ENCODE measurements at places on chromosomes 5 and 9. TPM values are rescaled to one million over a fixed set of nuclear protein-coding genes. Genes with fewer than 3 reads are reported as not detected.

TCOF1 gene
- 29.0 TPM for total RNA-seq

PCSK5 gene
- 36.4 TPM for total RNA-seq

PCDHB5 gene
- 2.4 TPM for total RNA-seq

TRIM7 gene
- total RNA-seq, result 3.4 TPM

SLC46A2 gene
- total RNA-seq, result not detected

SPINK6 gene
- total RNA-seq, result not detected

ANKRD18A gene
- total RNA-seq, result not detected

RASGRF2 gene
- total RNA-seq, result 12.1 TPM

C5orf58 gene
- total RNA-seq, result 0.68 TPM

JAKMIP2 gene
- 0.19 TPM for total RNA-seq

IL31RA gene
- not detected for total RNA-seq

ATG10 gene
- total RNA-seq, result 7.8 TPM

PDZD2 gene
- 91.4 TPM for total RNA-seq

FAM169A gene
- 0.17 TPM for total RNA-seq

SLC6A19 gene
- not detected for total RNA-seq

NR5A1 gene
- not detected for total RNA-seq

ZNF618 gene
- total RNA-seq, result 7.7 TPM

LAMC3 gene
- 1.3 TPM for total RNA-seq

TMEM171 gene
- not detected for total RNA-seq

KCNMB1 gene
- 1.0 TPM for total RNA-seq

PPIC gene
- total RNA-seq, result 34.1 TPM

DEPDC1B gene
- 1.8 TPM for total RNA-seq

SHOC1 gene
- total RNA-seq, result not detected

CATSPER3 gene
- total RNA-seq, result 0.98 TPM

DPYSL3 gene
- total RNA-seq, result 46.0 TPM

MCTP1 gene
- total RNA-seq, result 72.9 TPM

IFNA13 gene
- total RNA-seq, result not detected

GARIN3 gene
- not detected for total RNA-seq

SLC27A6 gene
- total RNA-seq, result not detected

SHB gene
- 5.7 TPM for total RNA-seq

CDH9 gene
- not detected for total RNA-seq

SLC6A7 gene
- not detected for total RNA-seq

ZNF454 gene
- total RNA-seq, result 0.88 TPM

SNCB gene
- not detected for total RNA-seq

PLCXD3 gene
- total RNA-seq, result 7.0 TPM

PCDHGC4 gene
- 10.9 TPM for total RNA-seq

ZBTB34 gene
- total RNA-seq, result 11.5 TPM

EGR1 gene
- 2.6 TPM for total RNA-seq

FOXI1 gene
- not detected for total RNA-seq

ECSCR gene
- 15.8 TPM for total RNA-seq

ZDHHC11 gene
- 0.88 TPM for total RNA-seq

DIMT1 gene
- 33.4 TPM for total RNA-seq

CBY3 gene
- total RNA-seq, result not detected

MAST4 gene
- total RNA-seq, result 35.2 TPM

NHP2 gene
- 104 TPM for total RNA-seq

COL23A1 gene
- not detected for total RNA-seq

RNF180 gene
- total RNA-seq, result 9.9 TPM

TNFSF8 gene
- 7.9 TPM for total RNA-seq

CDKN2B-AS1 gene
- not detected for total RNA-seq
